COLO829 (cell line): ENCODE measurements at places on chromosomes 11 and 22.

DNA sequence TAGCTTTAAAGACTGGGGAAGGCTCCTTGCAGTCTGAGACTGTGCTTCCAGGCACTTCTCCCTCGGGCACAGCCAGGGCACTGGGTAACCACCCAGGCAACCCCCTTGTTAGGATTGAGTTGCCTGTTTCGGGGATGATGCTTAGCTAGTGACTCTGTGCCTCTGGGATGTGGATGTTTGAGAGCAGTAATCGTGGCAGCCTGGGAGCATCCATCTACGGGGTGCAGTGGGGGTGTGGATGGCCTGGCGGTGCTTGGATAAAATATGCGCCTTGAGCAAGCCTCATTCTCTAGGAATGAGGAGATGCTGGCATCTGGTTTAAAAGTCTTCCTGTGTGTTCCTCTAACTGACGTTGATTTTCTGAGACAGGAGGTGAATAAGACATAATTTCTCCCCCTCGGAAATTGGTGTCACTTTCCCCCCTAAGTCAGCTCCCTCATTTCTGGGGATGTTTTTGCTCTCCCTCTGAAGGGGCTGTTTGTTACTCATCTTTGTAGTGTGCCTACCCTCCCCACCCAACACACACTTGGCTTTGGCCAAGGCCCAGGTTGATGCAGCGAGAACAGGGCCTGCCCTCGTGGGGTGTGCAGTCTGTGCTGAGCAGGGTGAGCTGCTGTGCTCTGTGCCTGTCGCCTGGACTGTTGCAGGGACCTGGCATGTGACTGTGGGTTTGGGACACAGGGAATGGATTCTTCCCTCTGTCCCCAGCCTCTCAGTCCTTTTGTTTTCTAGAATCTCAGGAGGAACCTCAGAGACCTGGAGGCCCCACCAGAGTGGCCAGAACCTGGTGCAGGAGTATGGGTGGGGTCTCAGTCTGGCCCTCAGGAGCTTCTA lies 2.0 kb downstream of the GNAZ start:
- no peak for DNase-seq

DNA sequence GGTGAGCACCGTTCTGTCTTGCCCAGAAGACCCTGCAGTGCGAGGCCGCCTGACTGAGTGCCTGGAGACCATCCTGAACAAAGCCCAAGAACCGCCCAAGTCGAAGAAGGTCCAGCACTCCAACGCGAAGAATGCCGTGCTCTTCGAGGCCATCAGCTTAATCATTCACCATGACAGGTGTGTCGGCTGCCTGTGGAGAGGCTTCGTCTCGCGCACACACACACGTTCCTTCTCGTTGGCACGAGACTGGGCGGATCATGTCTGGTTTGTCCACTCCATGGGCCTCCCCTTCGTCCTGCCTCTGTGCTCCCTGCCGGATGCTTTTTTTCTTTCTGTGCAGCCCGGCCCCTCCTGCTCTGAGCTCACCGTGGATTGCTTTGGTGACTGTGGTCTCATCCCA lies 51.1 kb downstream of the MUC6 start:
- no peak for DNase-seq

DNA sequence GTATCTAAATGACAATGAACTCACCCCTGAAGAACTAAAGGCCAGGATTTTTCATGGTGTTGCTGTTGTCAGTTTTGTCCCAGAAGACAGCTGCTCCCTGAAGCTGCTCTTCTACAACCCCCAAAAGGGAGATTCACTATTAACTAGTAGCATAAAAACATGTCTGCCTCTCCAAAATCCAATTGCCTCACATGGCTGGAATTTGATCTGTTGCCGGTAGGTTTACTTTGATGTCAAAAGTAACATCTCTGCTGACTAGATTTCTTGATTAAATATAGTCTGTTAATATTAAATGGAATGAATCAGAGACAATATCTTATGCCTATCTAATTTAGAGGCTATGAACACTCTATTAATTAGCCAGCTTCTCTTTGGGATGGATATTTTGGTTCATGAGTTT lies 425.4 kb downstream of the ETS1 start:
- DNase-seq: no peak

DNA sequence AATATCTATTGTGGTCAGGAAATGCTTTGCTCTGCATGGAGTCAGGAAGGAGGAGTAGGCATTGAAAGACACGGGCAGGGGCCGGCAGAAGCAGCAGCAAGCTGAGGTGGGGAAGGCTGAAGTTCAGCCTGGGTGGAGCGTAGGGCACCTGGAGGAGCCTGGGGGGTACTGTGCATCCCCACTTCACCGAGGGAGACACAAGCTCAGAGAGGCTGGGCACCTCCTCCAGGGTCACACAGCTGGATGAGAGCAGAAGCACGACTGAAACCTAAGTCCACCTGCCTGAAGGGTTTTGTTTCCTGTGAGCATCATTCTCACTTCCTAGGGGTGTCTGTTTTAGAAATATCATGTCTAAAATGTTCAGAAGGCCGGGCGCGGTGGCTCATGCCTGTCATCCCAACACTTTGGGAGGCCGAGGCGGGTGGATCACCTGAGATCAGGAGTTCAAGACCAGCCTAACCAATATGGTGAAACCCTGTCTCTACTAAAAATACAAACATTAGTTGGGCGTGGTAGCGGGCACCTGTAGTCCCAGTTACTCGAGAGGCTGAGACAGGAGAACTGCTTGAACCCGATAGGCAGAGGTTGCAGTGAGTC lies 138.3 kb downstream of the MPPED1 start:
- no peak for DNase-seq

GRCh38 chr11:118304227-118304567 lies 333 bp upstream of the CD3E start:
- DNase-seq: no peak

- DNase-seq: no peak
These were observed 6.0 kb upstream of the NPTXR start for GRCh38 chr22:38849811-38850210.

- peak; percentile 35 for DNase-seq
These were observed 16.3 kb upstream of the CYP2R1 start for GRCh38 chr11:14908214-14908880.

DNA sequence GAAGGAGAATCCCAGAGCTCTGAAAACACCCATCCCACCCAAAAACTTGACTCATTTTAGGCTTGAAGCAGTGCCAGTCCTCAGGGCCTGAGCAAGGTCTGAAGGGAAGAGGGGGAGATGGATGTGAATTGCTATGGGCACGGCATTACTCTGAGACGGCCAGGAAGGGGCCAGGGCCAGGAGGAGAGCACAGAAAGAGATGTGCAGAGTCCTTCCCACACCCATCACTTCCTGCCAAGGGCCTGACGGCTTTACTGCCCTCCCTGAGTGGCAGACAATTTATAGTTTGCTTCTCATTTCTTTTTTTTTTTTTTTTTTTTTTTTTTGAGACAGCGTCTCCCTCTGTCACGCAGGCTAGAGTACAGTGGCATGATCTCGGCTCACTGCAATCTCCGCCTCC lies 22.5 kb downstream of the TAB1 start:
- DNase-seq: no peak

DNA sequence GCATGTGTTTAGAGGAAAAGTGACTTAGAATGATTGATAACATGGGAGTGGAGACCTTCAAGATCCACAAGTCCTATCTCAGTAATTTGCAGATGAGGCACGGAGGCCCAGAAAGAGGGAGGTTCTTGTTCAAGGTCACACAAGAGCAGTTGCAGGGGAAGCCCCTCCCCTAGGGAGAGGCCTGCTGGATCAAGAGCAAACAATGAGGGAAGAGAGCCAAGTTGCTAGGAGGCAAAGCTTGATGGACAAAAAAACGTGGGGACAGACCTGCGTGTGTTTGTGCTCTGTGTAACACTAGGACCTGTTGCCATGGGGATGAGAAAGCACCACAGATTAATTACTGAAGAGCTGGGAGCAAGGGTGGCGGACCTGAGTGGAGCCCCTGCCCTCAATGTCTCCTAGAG lies 6.4 kb upstream of the MFRP start:
- DNase-seq: peak; percentile 90

GRCh38 chr22:20123366-20124082 lies 6.5 kb upstream of the TRMT2A start:
- DNase-seq: no peak

- no peak for DNase-seq
These were observed 37.9 kb downstream of the CELF1 start for GRCh38 chr11:47514825-47515647.

GRCh38 chr11:79060081-79060953 lies 380.5 kb downstream of the TENM4 start:
- no peak for DNase-seq

GRCh38 chr11:130653838-130654636 lies 205.6 kb downstream of the ADAMTS15 start:
- no peak for DNase-seq

GRCh38 chr22:32469799-32470212 lies 4.8 kb upstream of the FBXO7 start:
- peak; percentile 80 for DNase-seq
